ENCODE measurements at places on chromosomes 1 and 21.

- DNase-seq: no peak
These were observed 39.0 kb downstream of the FOXO6 start for GRCh38 chr1:41400225-41400624.

GRCh38 chr1:184409011-184409410 is 22.2 kb downstream of the C1orf21 start:
- no peak for DNase-seq

- DNase-seq: no peak
These were observed 1192.7 kb downstream of the KCNT2 start for GRCh38 chr1:195415584-195415983.

- DNase-seq: no peak
These were observed 1266.0 kb upstream of the ADGRL2 start for GRCh38 chr1:80534606-80535360.

DNA sequence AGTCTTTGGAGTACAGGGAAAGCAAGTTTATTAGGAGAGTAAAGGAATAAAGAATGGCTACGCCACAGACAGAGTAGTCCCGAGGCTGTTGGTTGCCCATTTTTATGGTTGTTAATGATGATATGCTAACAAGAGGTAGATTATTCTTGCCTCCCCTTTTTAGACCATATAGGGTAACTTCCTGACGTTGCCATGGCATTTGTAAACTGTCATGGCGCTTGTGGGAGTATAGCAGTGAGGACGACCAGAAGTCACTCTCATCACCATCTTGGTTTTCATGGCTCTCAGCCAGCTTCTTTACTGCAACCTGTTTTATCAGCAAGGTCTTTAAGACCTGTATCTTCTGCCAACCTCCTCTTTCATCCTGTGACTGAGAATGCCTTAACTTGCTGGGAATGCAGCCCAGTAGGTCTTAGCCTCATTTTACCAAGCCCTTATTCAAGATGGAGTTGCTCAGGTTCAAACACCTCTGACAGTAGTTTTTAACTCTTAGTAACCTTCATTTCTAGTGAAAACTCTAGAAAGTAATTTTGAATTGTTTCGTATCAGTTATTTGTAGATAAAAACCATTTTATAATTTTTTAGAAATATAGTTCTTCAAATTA is 26.2 kb downstream of the TCP10L start:
- no peak for DNase-seq

DNA sequence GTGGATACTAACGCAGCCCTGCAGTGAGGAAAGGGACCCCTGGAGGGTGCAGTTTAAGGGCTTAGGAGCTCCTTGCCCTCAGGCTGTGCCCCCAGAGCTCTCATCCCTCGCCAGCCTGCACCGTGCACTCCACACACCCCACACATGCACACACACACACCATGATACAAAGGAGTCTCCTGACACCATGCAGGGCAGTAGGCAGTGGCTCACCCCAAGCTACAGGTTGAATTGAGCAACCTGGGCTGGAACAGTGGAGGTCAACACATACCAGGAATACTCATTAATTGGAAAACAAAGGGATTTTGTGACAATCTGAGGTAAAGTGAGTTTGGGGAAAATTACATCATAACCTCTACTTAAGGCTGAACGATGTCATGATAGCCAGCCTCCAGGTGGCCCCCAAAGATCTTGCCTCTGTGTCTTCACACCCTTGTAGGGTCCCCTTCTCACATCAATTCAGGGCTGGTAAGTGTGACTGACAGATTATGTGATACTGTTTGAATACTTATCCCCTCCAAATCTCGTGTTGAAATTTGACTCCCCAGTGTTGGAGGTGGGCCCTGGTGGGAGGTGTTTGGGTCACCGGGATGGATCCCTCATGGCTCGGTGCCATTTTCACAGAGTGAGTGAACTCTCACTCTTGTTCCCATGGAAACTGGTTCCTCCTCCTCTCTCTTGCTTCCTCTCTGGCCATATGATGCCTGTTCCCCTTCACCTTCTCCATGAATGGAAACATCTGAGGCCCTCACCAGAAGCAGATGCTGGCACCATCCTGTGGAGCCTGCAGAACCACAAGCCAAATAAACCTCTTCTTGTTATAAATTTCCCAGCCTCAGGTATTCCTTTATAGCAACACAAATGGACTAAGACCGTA is 111.0 kb upstream of the RAB4A start:
- no peak for DNase-seq

GRCh38 chr1:246067432-246068216 is 439.5 kb downstream of the SMYD3 start:
- DNase-seq: no peak

DNA sequence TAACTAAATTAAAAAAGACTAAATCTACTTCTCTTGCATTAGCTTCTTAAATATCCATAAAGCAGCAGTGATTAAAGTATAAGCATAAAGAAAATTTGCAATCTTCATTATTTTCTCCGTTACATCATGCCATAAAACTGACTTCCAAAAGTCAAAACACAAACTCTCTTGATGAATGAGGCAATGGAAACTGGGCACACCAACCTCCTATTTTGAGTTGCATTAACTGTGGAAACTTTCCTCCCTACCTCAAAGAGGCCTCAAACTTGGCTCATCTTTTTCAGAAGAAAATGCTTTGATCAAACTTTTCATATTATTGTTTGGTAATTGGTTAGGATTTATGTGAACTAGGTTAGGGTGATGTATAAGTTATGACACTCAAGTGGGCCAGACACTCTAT is 4.1 kb upstream of the BTG3 start:
- DNase-seq: no peak

GRCh38 chr1:153728305-153729066 is 636 bp downstream of the INTS3 start:
- DNase-seq: no peak

- no peak for DNase-seq
These were observed 54.7 kb downstream of the LACTBL1 start for GRCh38 chr1:22917989-22918388.

DNA sequence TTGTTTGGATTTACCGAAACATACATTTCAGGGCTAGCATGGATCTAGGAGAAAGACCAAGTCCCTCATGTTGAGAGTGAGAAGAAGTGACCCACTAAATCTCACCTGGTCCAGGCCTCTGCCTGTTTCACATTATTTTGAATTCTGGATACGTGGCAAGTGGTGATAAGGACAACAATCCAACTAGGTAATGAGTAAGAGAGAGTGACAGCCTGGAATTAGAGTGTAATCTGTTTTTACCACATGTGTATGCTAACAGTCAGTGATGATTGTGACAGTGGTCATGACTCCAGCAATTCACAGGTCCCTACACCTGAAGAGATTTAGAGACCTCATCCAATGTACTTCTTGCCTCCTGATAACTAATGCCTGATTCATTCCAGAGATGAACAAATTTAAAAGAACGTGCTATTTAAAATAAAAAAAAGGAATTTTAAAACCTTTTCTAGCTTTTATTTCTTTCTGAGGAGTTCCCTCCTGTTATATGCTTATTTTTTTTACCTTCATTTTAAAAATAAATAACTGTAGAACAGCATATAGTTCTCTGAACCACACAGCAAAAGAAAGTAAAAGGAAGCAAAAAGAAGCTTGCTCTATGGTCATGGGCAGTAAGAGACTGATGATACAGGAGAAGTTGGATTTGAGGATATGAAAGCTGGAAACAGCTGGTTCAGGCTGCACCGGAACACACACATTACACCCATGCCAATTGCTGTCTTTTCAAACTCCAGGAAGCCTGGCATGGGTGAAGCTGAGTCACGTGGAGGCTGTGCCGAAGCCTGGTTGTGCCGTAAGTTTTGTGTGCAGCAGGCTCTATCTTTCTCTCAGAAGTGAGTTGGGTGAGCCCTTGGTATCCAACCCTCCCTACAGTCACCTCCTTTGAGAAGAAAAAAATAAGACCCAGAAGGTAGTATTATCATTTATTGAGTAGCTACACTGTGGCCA is 14.7 kb downstream of the C1orf116 start:
- no peak for DNase-seq

- DNase-seq: no peak
These were observed 88.7 kb downstream of the HLCS start for GRCh38 chr21:36877741-36878140.

DNA sequence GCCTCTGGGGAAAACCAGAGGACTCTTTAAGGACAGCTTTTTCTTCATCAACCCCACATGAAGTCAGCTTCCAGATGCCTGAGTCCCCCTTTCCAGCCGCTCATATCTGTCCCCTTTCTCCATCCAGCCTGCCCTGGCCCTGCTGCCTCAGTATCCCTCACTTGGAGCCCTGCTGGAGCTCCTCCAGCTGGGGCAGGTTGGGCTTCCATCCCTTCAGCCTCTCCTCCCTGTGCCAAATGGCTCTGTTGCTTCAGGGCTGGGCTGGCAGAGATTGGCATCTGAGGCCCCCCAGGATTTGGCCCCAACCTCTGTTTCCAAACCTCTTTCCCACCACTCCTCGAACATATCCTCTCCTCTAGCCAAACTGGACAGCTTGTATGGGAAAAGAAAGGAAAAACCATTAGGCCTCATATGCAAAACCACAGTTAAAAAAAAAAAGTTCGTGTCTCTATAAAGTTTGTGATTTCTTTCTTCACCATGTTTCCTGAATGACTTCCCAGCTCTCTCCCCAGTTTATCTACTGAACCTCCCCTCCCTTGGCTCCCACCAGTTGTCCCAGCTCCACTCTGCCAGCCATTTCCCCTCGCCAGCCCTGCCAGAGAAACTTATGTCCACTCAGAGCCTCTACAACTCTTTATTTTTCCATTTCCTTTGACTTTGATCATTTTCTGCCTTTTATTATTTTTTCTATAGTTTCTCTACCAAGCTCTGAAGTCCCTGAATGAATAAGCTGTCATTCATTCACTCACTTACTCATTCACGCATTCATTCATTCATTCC is 217.9 kb downstream of the FOXD2 start:
- DNase-seq: no peak

GRCh38 chr1:187445066-187445465 is 616.3 kb downstream of the PLA2G4A start:
- no peak for DNase-seq

- no peak for DNase-seq
These were observed 23.0 kb upstream of the DNAJC11 start for GRCh38 chr1:6724517-6725141.

DNA sequence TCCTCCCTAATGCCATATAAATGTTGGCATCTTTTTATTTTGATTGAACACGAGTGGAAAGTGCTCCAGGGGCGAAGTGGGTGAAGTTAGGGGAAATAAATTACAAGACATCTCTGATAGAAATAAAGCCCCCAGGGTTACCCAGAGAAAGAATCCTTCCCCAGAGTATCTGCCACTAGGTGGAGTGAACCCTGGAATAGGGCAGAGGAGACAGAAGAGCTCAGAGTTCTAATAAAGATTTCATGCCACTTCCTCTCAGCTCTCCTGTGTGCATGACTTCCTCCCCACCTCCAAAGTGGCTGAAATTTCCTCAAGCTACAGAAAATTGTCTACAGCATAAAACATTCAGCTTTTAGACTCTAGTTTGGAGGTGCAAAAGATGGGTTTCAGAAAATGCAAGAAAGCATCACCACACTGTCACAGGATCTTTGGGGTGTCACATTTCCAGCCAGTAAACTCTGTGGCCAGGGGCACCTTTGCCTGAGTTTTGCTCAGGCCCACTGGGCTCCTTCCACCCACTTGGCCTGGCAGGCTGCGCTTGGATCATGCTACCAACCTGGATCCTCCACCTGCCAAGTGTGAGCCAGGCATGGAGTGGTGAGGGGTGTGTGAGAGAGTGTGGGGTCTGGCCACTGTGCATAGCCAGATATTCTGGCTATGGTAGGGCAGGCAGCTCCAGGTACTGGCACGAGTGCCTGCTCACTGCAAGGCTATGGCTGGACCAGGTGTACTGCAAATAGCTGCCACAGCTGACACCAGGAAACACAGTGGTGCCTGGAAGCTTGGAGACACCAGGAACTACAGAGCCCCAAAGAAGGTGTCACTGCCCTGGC is 208.8 kb upstream of the USP25 start:
- DNase-seq: no peak

- DNase-seq: no peak
These were observed 55.6 kb downstream of the L1TD1 start for GRCh38 chr1:62250126-62250726.

GRCh38 chr1:44261962-44262361 is 48.7 kb downstream of the DMAP1 start:
- no peak for DNase-seq

DNA sequence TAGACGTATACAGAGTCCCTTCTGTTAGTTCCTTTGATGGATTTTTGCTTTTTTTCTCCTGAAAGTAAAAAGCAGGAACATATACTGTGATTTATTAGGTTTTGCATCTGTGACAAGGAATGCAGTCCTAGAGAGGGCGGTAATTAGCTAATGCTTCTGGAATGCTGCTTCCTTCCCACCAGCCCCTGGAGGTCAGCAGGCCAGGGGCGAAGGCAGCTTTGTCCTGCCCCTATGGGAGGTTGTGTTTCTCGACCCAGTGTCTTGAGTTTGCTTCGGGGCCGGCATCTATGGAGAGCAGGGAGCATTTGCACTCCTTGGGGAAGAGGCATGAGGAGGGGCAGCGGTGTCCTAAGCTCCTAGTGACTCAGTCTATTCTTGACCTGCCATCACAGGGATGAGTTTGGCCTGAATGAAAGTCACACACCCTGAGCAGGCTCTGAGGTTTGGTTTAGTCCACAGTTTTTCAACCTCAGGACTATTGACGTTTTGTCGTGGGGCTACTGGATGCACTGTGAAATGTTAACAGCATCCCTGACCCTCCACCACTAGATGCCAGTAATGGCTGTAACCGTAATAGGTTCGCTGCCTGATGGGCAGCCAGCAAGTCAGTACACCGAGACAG is 85.0 kb upstream of the KCNJ15 start:
- DNase-seq: no peak

DNA sequence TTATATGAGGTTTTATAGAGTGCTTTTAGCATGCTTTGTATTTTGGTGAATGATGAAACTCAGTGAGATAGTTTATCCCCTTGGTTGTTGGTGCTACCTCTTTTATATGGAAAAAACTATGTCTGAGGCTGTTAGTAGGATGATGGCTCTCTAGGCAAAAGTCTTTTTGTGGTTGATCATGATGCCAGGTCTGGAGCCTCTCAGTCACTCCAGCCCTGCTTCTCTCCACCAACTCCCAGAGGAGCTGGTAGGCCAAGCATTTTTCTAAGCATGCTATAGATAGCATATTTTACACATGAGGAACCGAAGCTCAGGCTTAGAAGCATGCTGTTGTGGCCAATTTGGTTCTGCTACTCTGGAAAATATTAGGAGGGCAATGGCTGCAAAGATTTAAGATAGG is 82.2 kb downstream of the FMN2 start:
- no peak for DNase-seq

All from activated T-cell treated with anti-CD3 and anti-CD28 coated beads, Interleukin-2, amount 50 U/mL, for 1 hour (primary cell).